Left ventricle myocardium inferior (tissue), 1 donor: ENCODE measurements at places on chromosomes 6 and 20. TPM values are rescaled to one million over a fixed set of nuclear protein-coding genes. Genes with fewer than 3 reads are reported as not detected.
A peak's percentile ranks its signal among the peaks of the same experiment; 100 is the strongest.

- no peak overlapping the region for H3K4me3 ChIP-seq
- H3K27me3 ChIP-seq, result no peaks in the 10 kb centered on the region
- H3K27ac ChIP-seq, result no peak overlapping the region
- DNase-seq, result no peak
- H3K4me1 ChIP-seq, result no peaks in the 10 kb centered on the region
- no peaks in the 10 kb centered on the region for H3K36me3 ChIP-seq
Measured at GRCh38 chr6:169495601-169496000, 206.2 kb downstream of the WDR27 start.

DNA sequence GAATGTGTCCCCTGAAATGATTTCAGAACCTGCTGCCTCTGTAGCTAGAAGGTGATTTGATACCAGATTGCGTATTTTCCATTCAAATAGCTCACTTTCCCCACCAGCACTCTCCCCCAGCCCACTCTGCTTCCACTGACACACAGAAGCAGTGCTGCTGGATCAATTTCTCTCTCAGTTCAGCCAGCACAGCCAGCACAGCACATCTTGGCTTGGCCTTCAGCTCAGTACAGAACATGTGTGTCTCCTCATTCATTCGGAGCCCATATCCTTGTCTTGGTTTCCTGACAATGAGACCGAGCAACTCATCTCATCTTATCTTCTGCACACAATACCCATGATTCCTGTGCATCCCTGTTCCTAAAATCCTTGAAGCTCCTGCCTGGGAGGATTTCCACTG is 33.8 kb upstream of the CD83 start:
- no peak overlapping the region for H3K27ac ChIP-seq
- H3K4me3 ChIP-seq, result no peak overlapping the region
- DNase-seq, result no peak
- no peaks in the 10 kb centered on the region for H3K36me3 ChIP-seq

DNA sequence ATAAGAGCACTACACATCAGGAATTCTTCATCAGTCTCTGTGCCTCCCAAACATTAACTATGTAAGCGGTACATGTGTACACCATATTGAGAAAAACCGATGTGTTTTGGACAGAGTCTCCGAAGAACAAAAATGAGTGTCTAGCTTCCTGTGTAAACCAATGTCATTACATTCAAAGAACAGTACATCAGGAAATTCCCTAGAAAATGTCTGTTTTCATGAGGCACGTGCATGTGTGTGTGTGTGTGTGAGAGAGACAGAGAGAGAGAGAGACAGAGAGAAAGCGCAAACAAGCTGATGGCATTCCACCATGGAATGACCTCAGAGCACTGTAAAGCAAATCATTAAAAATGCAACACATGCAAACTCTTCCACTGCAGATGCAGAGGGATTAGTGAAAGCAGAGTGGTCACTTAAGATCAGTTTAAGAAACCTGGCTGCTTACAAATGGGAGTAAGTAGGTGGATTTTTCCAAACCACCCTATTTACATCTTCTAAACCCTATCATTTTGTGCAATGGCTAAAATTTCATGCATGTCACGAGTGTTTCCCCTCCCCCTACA is 133.9 kb downstream of the HIVEP2 start:
- H3K4me3 ChIP-seq, result no peak overlapping the region
- no peaks in the 10 kb centered on the region for H3K36me3 ChIP-seq

- H3K36me3 ChIP-seq, result no peaks in the 10 kb centered on the region
- no peaks in the 10 kb centered on the region for H3K4me1 ChIP-seq
- DNase-seq, result no peak
- no peak overlapping the region for H3K4me3 ChIP-seq
Measured at GRCh38 chr6:20918868-20919267, 384.6 kb downstream of the CDKAL1 start.

DNA sequence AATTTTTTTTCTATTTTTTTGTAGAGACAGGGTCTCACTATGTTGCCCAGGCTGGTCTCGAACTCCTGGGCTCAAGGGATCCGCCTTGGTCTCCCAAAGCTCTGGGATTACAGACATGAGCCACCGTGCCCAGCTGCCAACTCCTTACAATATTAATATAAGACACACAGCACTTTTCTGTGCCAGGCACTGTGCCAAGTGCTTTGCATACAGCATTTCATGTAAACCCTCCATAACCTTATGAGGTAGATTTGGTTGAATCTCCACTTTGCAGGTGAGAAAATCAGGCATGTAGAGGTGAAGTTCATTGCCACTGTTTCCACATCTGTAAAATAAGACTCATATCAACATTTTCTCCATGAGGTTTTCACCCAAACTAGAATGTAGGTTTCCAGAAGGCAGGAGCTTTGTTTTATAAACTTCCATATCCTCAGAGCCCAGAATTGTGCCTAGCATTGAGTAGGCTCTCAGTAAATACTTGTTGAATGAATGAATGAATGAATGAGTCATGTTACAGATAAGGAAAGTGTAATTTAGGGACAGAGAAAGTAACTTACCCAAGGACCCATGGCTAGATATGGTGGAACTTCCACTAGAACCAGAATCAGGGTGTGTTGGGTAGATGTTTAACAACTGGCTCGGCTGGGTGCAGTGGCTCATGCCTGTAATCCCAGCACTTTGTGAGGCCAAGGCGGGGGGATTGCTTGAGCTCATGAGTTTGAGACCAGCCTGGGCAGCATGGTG is 3.0 kb upstream of the CTNNBL1 start:
- H3K27ac ChIP-seq, result no peak overlapping the region
- DNase-seq, result no peak
- peaks cover 27% of the 10 kb centered on the region for H3K27me3 ChIP-seq
- H3K4me1 ChIP-seq, result peaks cover 19% of the 10 kb centered on the region
- H3K4me3 ChIP-seq, result no peak overlapping the region
- H3K36me3 ChIP-seq, result no peaks in the 10 kb centered on the region

NHSL1 gene
- 44.7 TPM for total RNA-seq

- H3K4me1 ChIP-seq, result peaks cover 76% of the 10 kb centered on the region
- no peak for DNase-seq
- peak overlapping the region; percentile 35 for H3K4me3 ChIP-seq
- peak overlapping the region; percentile 64 for H3K27ac ChIP-seq
Measured at GRCh38 chr6:131001111-131001736, 61.8 kb downstream of the EPB41L2 start.

GRCh38 chr20:2230726-2231488 is 64.9 kb upstream of the TGM3 start:
- peaks cover 15% of the 10 kb centered on the region for H3K27me3 ChIP-seq
- DNase-seq, result no peak
- no peaks in the 10 kb centered on the region for H3K36me3 ChIP-seq
- no peak overlapping the region for H3K4me3 ChIP-seq
- no peaks in the 10 kb centered on the region for H3K4me1 ChIP-seq
- H3K27ac ChIP-seq, result no peak overlapping the region

SPTLC3 gene
- total RNA-seq, result 9.0 TPM

- DNase-seq, result no peak
- no peak overlapping the region for H3K4me3 ChIP-seq
- peaks cover 35% of the 10 kb centered on the region for H3K4me1 ChIP-seq
- H3K27ac ChIP-seq, result no peak overlapping the region
- H3K27me3 ChIP-seq, result peaks cover 19% of the 10 kb centered on the region
- H3K36me3 ChIP-seq, result no peaks in the 10 kb centered on the region
Measured at GRCh38 chr6:31903957-31904356, 2.1 kb upstream of the ZBTB12 start.

SNAI1 gene
- 0.69 TPM for total RNA-seq

DNA sequence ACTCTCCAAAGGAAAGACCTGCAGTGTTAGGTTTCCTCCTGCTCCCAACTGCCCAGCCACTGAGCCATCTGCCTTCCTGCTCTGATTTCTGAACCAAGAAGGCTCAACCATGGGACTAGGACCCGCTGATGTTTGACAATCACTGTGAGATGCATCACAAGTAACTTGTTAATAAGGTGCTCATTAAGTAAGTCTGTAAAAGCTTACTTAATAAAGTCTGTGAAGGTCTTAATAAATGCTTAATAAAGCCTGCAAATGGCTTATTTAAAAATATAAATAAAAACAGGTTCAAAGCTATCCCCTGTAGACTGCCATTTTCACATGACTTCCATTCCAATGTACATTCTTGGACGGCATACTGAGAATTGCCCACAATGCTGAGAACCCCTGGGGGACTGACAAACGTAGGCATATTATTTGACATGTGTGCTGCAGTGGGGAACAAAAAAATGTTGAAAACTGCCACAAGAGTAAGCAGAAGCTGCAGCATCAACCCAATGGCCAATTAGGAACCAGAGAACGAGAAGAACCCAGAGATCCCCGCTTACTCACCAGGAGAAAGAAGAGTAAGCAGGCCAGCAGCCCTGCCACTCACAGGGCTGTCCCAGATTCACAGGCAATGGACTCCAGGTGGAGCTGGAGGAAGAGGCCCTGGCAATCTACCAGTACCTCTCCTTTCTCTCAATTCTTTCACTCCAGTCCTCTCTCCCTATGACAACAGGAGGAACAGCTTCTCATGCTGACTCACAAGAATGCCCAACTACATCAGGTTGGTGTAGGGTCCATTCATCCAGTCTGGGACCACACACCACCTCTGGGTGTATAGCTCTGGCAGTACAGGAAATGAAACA is 19.5 kb downstream of the KIF13A start:
- H3K27me3 ChIP-seq, result no peaks in the 10 kb centered on the region
- DNase-seq, result no peak
- H3K36me3 ChIP-seq, result no peaks in the 10 kb centered on the region
- no peak overlapping the region for H3K4me3 ChIP-seq
- H3K4me1 ChIP-seq, result peaks cover 96% of the 10 kb centered on the region

DNA sequence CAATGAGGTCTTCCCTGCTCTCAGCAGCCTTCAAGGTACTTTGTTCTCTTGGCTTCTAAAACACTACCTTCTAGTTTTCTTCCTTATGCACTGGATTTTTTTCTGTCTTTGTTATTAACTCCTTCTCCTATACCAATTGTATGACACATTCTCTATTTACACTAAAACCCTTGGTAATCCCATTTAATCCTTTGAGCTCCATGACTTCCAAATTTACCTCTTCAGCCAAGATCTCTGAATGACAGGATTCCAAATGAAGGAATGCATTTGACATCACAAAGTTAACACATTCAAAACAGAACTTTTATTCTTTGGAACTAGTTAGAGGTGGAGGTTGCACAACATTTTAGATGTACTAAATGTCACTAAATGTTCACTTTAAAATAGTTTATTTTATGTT is 86.6 kb upstream of the SAMD5 start:
- H3K27me3 ChIP-seq, result no peaks in the 10 kb centered on the region
- no peaks in the 10 kb centered on the region for H3K36me3 ChIP-seq
- H3K27ac ChIP-seq, result no peak overlapping the region
- DNase-seq, result no peak
- H3K4me1 ChIP-seq, result no peaks in the 10 kb centered on the region

GRCh38 chr20:60627751-60628565 is 624.1 kb upstream of the CDH4 start:
- H3K27me3 ChIP-seq, result peaks cover 19% of the 10 kb centered on the region
- no peak overlapping the region for H3K4me3 ChIP-seq
- H3K36me3 ChIP-seq, result no peaks in the 10 kb centered on the region
- no peak overlapping the region for H3K27ac ChIP-seq
- no peaks in the 10 kb centered on the region for H3K4me1 ChIP-seq
- no peak for DNase-seq

DNA sequence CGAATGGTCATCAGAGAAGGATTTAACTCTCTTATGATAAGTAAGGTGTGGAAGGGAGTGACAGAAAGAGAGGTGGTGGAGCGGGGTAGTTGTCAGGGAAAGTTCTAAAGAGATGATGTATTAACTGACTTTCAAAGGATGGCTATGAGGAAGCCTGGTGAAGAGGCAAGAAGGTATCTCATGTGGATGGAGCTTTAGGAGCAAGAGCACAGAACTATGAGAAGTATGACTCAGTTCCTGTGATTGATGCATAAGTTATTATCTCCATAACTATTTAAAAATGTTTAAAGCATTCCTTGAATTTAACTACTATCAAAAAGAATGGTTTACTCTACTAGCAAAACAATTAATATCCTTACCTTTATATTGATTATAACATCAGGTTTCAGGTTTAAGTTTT is 28.8 kb downstream of the AK9 start:
- no peaks in the 10 kb centered on the region for H3K4me1 ChIP-seq
- DNase-seq, result no peak
- no peak overlapping the region for H3K27ac ChIP-seq
- H3K4me3 ChIP-seq, result no peak overlapping the region
- H3K27me3 ChIP-seq, result no peaks in the 10 kb centered on the region
- H3K36me3 ChIP-seq, result peaks cover 12% of the 10 kb centered on the region

- H3K27ac ChIP-seq, result no peak overlapping the region
- no peaks in the 10 kb centered on the region for H3K36me3 ChIP-seq
- no peak overlapping the region for H3K4me3 ChIP-seq
- H3K4me1 ChIP-seq, result no peaks in the 10 kb centered on the region
Measured at GRCh38 chr6:132952031-132952867, 137.9 kb downstream of the RPS12 start.

LRRC73 gene
- total RNA-seq, result 1.6 TPM

GRCh38 chr20:57999465-58000111 is 228.9 kb downstream of the ANKRD60 start:
- H3K4me1 ChIP-seq, result peaks cover 27% of the 10 kb centered on the region
- peaks cover 16% of the 10 kb centered on the region for H3K27me3 ChIP-seq
- H3K36me3 ChIP-seq, result no peaks in the 10 kb centered on the region
- H3K27ac ChIP-seq, result peak overlapping the region; percentile 70
- H3K4me3 ChIP-seq, result peak overlapping the region; percentile 35

FERMT1 gene
- total RNA-seq, result 0.63 TPM

- H3K36me3 ChIP-seq, result no peaks in the 10 kb centered on the region
- no peak for DNase-seq
- H3K27ac ChIP-seq, result no peak overlapping the region
Measured at GRCh38 chr6:45075246-45075645, 252.9 kb upstream of the RUNX2 start.

DNA sequence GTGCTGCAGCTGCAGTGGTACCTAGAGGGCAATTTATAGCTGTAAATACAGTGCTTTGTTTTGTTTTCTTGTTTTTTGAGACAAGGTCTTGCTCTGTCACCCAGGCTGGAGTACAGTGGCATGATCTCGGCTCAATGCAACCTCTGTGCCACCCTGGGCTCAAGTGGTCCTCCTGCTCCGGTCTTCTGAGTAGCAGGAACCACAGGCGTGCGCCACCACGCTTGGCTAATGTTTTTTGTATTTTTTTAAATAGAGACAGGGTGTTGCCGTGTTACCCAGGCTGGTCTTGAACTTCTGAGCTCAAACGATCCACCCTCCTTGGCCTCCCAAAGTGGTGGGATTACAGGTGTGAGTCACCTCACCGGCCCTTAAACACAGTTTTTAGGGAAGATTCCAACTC is 26.8 kb downstream of the CHRNA4 start:
- H3K4me3 ChIP-seq, result no peak overlapping the region
- H3K27me3 ChIP-seq, result peaks cover 96% of the 10 kb centered on the region

DNA sequence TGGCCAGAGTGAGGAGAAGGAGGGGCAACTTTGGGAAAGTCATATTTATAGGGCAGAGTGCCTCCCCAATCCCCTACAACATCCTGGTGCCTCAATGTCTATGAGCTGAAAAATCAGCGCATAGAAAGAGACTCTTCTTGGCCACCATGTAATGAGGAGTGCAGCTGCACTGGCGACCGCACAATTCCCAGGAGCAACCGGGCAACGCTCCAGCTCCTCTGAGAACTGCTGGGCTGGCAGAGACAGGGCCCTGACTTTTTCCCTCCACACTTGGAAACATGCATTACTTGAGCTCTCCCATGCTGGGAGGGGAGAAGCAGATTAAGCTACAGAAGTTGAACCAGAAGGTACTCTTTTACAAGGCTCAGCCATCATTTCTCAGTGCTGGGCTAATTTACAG is 31.4 kb upstream of the MARCKS start:
- H3K4me3 ChIP-seq, result no peak overlapping the region
- peaks cover 24% of the 10 kb centered on the region for H3K4me1 ChIP-seq
- H3K27me3 ChIP-seq, result no peaks in the 10 kb centered on the region

OXT gene
- total RNA-seq, result not detected
